Activated naive CD8-positive, alpha-beta T cell treated with anti-CD3 and anti-CD28 coated beads for 36 hours (primary cell): ENCODE measurements at places on chromosomes 6 and 20. TPM values are rescaled to one million over a fixed set of nuclear protein-coding genes. Genes with fewer than 3 reads are reported as not detected.

- no peak for DNase-seq
Observed at GRCh38 chr20:15842872-15843271, 730.4 kb downstream of the KIF16B start.

DNA sequence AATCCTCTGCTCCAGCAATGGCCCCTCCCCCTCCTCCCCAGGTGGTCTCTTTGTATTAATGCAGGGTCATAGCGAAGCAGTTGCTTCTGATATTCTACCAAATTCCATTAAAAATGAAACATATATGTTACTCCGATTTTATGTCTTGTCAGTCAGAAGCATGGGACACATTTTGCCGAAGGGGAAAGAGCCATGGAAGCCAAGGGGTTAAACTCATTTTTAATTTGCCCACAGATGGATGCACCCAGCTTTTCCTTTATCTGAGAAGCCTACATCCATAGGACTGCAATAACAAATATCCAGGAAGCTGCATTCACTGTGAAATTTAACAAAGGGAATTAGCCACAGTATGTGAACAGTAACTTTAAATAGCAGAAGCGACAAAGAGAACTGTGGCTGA, 688.2 kb downstream of the QKI start:
- DNase-seq, result no peak

- DNase-seq, result no peak
Observed at GRCh38 chr20:46378412-46379009, 27.9 kb downstream of the ELMO2 start.

DNA sequence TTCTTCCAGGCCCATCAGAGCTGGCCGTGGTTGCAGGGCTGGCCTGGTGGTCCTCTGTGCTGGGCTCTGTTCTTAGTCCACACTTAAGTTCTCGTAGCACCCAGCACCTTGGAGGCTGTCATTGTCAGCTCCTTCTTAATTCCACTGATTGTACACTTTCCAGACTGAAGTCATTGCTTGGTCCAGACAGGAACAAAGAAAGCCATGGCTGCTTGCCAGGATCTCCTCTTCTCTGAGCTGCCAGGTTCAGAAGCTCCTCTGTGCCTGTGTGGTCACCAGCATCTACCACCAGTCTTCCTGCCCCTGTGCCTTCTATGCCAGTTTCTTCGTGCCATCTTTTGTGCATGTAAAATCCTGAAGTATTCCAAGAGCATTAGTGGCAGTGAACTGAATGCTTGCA, 39.5 kb upstream of the PCMTD2 start:
- DNase-seq, result no peak

DNA sequence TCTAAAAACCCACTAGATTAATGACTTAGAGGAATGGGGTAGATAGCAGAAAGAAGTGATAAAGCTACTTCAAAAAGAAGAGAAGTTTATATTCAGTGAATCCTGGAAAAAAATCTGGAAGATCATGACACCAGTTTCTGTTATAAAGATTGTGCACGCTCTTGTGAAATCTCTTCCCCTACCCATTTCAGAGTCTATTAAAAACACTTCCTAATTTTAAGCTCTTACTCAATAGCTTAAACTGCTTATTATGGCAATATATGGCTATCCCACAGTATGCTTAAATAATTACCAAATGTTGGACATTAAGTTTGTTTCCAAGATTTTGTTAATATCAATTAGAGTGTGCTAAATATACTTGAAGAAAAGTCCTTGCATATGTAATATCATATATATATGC, 585.3 kb upstream of the MAN1A1 start:
- DNase-seq, result no peak

DNA sequence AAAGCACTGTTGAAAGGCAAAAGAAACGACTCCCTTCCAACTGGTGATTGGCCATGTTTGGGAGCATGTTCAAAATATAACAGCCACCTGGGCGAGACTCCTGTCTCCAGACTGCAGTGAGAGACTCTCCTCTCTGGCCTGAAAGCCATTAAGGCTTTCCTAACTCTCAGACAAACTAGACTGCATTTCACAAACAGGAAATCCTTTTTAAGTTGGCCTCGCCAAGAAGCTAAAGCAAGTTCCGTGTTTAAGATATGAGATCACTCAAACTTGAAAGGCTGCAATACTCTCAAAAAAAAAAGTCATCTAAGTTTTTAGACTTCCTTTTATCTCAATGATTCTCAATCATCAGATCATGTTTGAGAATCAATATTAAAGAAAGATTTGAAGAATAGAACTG, 117.0 kb downstream of the TFAP2A start:
- no peak for DNase-seq

DNA sequence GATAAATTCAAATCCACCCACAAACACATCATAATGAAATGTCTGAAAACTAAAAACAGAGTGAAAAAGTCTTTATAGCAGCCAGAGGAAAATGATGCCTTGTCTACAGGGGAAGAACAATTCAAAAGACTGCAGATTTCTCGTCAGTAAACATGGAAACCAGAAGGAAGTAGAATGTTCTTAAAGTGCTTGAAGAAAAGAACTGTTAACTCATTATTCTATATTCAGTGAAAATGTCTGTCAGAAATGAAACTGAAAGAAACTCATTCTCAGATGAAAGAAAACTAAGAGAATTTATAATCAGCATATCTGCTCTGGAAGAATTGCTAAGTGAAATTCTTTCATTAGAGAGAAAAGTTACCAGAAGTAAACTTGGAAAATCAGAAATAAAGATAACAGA, 416.1 kb downstream of the TBC1D32 start:
- no peak for DNase-seq

GRCh38 chr6:31655349-31656237, at the start of gene APOM:
TSS of gene APOM (plus strand) at chr6:31655894. CDS start at chr6:31655967, 73 bp downstream.
- no peak for DNase-seq

The PBOV1 gene
- total RNA-seq, result not detected

DNA sequence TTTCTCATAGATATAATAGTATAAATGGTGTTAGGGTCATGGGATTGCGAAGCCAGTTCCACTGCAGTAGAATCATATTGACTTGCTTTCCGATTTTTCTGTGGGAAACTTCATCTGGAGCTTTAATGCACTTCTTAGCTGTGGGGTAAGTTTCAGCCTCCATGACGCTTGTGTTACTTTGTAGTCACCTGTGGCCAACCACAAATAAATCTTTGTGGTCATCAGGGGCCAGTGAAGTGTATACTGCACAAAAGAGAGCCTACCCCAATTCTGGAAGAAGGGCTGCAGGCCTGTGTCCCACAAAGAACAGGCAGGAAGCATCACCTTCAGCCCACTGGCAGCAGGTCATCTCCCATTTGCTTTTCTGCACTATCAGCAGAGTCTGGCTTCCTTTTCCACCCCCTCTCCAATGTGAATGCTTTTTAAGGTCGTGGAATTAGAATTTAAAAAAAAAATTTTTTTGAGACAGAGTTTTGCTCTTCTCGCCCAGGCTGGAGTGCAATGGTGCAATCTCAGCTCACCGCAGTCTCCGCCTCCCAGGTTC, 32.0 kb downstream of the MTHFD1L start:
- no peak for DNase-seq

DNA sequence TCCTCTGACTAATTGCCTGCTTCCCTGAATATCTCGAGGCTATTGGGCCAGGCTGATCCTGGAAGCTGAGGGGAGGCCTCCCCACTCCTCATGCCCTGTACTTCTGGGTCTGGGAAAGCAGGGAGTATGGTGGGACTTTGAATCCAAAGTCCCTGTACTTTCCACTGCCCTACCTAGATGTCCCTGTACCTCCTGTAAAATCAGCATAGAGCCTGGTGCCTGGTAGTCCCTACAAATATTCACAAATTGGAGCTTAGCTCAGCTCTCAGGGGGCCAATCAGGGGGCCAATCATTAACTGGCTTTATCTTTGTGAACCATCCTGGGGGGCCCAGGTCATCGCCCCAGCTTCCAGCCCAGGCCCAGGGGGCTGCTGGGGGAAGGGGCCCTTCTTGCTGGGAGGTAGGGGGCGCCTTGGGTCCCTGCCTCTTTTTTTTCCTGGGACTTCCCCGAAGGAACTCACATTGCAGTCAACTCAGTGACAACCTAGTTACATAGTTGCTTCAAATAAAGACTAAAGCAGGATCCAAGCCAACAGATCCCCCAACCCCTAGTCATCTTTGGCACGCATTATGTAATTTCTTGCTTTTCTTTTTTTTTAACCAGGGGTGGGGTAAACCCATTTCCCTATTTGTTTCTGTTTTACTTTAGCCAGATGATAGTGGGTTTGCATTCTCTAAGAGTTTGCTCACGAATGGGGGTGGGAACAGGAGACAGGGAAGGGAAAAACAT, 6.9 kb upstream of the VEGFA start:
- no peak for DNase-seq

The KCNK5 gene
- total RNA-seq, result 19.6 TPM

DNA sequence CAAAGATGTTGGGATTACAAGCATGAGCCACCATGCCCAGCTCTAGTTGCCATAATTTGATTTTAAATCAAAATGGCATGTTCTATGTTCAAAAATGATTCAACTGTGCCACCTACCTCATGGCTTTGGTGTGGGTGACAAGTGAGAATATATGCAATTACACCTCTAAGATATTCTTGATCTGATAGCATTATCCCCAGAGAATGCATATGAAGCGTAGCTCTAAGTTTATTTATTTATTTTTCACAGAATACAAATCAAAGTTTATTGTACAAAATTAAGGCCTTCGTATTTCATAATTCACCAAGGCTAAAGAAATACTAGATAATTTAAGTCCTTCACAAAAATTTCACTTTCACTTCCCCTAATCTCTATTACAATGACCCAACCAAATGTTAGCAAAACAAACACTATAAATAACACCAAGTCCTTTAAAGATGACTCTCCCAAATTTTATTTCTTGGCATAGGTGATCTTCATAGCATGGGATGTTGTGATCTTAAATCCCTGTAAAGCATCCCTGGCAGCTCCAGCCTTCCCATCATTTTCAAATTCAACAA, 205.9 kb upstream of the TAB2 start:
- DNase-seq, result no peak

The SRMS gene
- total RNA-seq, result not detected

DNA sequence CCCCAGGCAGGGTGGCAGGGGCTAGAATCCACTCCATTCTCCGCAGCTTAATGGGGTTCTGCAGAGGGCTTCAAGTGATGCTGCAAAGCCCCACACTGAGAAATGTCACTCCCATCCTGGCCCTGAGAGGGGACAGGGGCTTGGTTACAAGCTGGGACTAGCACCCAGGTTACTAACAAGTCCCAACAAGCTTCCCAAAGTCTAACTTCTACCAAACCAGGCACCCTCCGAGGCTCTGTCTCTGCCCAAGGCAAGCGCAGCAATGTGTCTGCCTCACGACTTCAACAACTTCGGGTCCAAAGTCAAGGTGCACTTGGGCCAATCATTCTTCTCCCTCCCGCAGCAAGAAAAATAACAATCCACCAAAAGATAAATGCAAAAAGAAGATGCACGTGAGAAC, 45.6 kb downstream of the NFATC2 start:
- DNase-seq, result no peak

The MTFR2 gene
- 30.0 TPM for total RNA-seq

The NKAPL gene
- 0.64 TPM for total RNA-seq

- no peak for DNase-seq
Observed at GRCh38 chr20:11083841-11084240, 410.0 kb upstream of the JAG1 start.

- no peak for DNase-seq
Observed at GRCh38 chr6:37709250-37709931, 11.7 kb upstream of the MDGA1 start.

The MOCS1 gene
- 4.1 TPM for total RNA-seq

DNA sequence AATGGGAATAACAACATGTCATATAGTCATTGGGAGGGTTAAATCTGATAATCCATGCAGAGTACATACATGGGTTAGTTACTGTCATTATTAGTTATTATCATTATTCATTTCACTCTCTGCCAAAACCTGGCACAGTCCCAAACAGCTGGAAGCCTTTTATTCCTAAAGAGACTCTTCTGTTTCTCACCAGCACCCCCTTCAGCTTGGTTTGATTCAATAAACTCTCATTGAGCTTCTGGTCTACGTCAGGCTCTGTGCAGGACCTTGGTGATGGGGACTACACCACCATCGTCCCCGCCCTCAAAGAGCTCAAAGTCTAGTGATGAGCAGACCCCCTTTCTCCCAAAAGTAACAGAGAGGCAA, 2.3 kb downstream of the KCNK15 start:
- DNase-seq, result no peak

The DYNLT1 gene
- 74.2 TPM for total RNA-seq

DNA sequence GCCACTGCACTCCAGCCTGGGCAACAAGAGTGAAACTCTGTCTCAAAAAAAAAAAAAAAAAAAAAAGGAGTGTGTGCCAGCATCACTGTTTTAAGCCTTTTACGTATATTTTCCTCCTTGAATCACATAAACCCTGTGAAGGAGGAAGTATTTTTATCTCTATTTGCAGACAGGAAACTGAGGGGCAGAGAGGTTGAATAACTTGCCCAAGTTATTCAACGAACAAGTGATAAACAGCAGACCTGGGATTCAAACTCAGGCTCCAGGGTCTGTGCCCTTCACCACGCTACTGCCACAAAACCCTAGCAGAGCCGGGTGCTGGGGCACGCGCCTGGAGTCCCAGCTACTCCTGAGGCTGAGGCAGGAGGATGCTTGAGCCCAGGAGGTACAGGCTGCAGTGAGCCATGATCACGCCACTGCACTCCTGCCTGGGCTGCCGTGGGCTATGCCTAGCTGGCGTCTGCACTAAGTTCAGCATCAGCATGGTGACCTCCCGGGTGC, 9.4 kb upstream of the AVP start:
- DNase-seq, result peak; percentile 12

DNA sequence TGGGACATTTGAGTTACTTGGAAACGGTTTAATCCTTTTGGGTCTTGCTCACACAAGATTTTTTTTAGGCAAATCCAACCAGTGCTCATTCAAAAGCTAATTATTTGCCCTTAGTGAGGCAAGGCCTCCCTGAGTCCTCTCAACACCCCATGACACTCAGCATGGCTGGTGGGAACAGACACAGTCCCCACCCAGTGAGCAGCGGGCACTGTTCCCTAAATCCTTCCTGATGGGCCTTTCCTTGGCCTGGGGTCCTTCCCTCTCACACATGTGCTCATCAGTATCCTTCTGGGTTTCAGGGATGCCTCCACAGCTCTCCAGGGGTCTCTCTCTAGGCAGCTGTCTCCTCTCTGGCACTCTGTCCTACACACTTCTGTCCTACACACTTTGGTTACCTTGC, 28.0 kb downstream of the PLAGL2 start:
- no peak for DNase-seq

GRCh38 chr20:48815537-48815936, 12.3 kb downstream of the PREX1 start:
- no peak for DNase-seq

The PNLDC1 gene
- total RNA-seq, result 0.31 TPM

DNA sequence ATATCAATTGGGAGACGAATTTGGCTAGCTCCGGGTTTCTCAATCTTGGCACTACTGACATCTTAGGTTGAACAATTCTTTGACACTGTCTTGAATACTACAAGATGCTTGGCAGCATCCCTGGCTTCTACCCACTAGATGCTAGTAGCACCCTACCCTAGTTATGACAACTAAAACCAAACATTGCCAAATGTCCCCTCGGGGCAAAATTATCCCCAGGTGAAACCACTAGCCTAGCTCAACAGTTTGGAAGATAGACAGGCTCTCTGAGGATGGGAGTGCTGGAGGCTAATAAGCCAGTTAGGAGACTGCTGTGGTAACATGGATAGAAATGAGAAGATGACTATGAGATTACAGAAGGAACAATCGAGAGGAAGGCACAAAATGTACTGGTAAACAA, 20.9 kb downstream of the CCNC start:
- DNase-seq, result no peak
